ENCODE measurements at places on chromosomes 6 and 20.
A peak's percentile ranks its signal among the peaks of the same experiment; 100 is the strongest.

DNA sequence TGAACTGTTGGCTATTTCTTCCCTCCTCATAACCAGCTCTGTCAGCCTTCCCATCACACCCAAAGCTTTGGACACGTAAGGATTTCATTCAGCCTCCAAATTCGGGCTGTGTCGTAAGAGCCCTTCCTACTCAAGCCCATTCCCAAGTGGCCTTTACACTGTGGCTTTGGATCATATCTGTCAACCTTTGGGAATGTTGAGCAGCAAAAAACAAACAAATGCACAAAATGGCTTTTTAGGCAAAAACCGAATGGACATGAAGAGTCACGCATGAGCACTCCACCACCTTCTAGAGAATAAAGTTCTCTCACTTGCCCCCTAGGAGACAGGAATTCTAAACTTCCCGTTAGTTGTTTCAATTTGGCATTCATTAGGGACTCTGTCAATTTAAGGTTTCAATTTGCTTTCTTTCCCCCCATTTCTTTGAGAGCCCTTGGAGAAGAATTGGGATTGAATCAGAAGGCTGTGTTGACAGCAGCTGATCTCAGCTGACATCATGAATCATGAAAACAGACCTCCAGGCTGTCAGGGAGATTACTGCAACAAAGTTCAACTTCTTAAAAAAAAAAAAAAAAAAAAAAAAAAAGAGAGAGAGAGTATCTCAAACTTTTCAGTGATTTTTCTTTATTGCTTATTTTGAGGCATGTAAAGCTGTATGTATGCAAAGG, 110.3 kb downstream of the BCAS1 start:
- no peak for DNase-seq

- no peak for DNase-seq
These were observed 604 bp downstream of the SH3BGRL2 start for GRCh38 chr6:79631693-79632172.

DNA sequence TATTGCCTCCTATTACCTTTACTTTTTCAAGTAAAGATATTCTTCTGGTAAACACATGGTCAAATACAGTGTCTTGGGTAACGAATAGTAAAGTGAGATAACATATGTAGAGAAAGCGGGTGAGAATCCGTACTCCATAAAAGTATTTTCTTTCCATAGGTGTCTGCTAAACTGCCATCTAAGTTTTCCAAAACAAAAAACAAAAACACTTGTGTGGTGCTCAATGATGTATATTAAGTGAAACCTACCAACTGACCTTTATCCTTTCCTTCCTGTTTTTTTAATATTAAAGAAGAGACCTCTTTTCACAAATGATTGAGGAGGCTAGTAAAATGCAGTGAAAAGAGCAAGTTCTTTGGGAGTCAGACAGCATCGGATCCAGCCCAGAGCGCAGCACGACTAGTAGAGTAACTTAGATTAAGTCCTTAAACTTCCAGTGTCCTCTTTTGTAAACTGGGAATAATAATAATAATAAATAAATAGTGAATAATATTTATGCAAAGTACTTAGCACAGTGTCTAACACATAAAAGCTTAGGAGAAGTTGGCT, 437 bp upstream of the CDKAL1 start:
- DNase-seq: no peak

- DNase-seq: no peak
These were observed 46.0 kb downstream of the EYA2 start for GRCh38 chr20:46940616-46941015.

GRCh38 chr6:101784094-101784493, 390.6 kb downstream of the GRIK2 start:
- DNase-seq: no peak

- no peak for DNase-seq
These were observed 232.0 kb downstream of the ANKRD60 start for GRCh38 chr20:57996465-57996864.

GRCh38 chr6:96522465-96523009, 931 bp downstream of the UFL1 start:
- peak; percentile 25 for DNase-seq

DNA sequence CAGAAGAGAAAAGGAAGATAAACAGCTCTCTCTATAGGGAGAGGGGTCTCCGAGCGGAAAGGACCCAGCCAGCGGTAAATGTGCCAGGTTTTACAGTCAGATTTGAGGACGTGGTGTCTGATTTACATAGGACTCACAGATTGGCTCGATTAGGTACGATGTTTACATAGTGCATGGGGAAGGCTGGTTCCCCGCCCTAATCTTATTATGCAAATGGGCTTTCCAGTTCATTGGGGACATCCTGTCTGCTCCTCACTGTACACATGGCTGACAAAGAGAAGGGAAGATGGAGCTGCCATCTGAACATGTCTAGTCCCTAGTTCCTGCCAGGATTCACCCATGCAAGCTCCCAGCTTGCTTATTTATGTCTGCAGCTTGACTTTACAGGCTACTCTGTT, 119.9 kb downstream of the RNF144B start:
- DNase-seq: no peak

DNA sequence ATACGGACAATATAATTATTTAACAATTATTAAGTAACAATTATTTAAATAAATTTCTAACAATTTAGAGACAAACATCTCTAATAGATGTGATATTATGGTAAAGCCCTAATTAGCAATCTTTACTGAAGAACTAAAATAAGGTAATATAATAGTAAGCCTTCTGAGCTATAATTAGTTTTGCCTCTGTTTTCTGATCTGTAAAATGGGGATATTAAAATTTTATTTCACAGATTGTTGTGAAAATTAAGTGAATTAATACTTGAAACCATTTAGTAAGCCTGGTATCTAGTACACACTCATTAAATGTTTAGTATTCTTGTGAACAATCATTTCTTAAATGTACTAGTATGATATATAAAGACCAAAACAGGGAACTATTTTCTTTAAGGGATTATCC, 70.3 kb downstream of the CDK19 start:
- no peak for DNase-seq

GRCh38 chr20:62616728-62617621, 25.3 kb upstream of the SLCO4A1 start:
- DNase-seq: peak; percentile 62

- DNase-seq: no peak
These were observed 120.1 kb downstream of the LRFN2 start for GRCh38 chr6:40466986-40467539.

GRCh38 chr6:4550227-4550597, 226.0 kb upstream of the CDYL start:
- no peak for DNase-seq

Measured in CD4-positive, alpha-beta T cell treated with Interleukin-15 for 4 hours (primary cell).